ENCODE measurements at places on chromosomes 6 and 20. TPM values are rescaled to one million over a fixed set of nuclear protein-coding genes. Genes with fewer than 3 reads are reported as not detected.

- DNase-seq, result no peak
Observed at GRCh38 chr20:59495166-59495565, 109.2 kb upstream of the PHACTR3 start.

DNA sequence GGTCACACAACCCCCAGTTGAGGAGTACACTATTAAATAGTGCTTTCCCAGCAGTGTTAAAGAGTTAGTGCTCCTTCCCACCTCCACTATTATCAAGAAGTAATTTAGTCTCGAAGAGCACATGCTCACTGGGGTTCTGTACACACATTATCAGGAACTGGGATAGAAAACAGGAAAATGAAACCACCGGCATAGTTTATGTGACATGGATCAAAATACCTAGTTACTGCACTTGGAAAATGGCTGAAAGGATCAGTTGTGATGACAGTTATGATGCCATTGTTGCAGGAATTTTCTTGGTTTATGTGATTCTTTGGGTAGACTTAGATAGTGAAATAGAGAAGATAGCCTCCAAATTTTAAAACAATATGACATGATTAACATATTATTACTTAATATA lies 152.9 kb downstream of the AKAP7 start:
- DNase-seq, result no peak

CRISP2 gene
- not detected for total RNA-seq

DSN1 gene
- 16.8 TPM for total RNA-seq

MYB gene
- total RNA-seq, result 0.43 TPM

DNA sequence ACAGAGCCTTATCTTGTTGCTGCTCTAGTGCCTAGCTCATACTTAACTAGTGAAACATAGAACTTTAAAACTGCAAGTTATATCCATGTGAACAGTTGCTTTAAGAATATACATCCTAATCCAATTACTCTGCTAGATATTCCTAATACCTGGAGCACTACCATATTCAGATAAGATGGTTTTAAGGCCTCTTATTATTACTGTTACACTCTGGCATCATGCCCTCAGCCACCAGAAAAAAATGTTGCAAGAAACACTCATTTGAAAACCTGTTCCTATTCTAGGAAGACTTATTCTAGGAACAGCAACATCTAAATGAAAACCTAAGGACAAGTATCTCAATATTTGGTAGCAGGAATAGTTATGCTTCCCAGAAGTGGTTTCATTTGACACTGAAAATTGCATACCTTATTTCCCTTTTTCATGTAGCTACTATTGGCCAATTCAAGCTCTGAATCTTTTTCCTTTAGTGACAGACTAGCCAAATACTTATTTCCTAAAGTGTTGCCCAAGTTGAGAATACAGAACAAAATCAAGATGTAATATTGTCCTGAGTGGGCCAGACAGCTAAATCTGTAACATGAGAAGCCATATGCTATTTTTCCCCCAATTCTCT lies 4.8 kb upstream of the MTFR2 start:
- no peak for DNase-seq

- DNase-seq, result no peak
Observed at GRCh38 chr6:89650579-89650978, 12.0 kb upstream of the LYRM2 start.

GRCh38 chr20:16179371-16179770 lies 393.9 kb downstream of the KIF16B start:
- no peak for DNase-seq

GRCh38 chr20:6104493-6105188 lies 18.2 kb downstream of the FERMT1 start:
- DNase-seq, result peak; percentile 6

- DNase-seq, result no peak
Observed at GRCh38 chr6:88290411-88290810, 124.3 kb upstream of the CNR1 start.

DNA sequence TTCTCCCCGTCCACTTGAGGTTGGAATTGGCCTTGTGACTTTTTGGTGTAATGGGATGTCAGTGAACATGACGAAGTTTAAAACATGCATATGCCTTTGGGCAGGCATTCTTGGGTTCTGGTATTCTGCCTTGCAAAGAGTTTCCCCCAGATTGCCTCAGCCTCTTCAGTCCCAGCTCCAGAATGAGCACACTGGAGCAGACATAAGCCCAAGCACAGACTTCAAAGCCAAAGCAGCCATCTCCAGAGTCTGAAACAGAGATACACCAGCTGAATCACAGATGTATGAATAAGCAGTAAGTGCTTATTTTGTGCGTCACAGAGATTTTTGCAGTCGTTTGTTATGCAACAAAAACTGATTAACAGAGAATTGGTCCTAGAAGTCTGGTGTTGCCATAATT lies 546.0 kb downstream of the FRK start:
- peak; percentile 30 for DNase-seq

DNA sequence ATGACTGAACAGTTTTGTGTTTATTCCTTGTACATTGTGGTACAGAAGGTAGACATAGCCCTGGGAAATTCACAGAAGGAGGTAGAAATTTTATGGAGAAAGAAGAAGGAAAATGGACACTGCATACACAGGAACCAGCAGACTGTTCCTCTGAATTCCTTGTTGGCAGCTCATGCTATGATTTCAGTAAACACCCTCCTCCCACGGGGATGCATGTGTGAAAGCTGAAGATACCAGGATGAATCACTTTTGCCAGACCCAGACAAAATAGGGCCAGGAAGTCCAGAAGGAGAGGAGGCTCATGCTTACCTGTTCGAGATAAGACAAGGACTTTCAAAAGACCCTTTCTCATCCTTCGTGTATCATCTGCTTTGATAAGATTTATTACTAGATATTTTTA lies 110.3 kb upstream of the GGTLC1 start:
- DNase-seq, result peak; percentile 1

DNA sequence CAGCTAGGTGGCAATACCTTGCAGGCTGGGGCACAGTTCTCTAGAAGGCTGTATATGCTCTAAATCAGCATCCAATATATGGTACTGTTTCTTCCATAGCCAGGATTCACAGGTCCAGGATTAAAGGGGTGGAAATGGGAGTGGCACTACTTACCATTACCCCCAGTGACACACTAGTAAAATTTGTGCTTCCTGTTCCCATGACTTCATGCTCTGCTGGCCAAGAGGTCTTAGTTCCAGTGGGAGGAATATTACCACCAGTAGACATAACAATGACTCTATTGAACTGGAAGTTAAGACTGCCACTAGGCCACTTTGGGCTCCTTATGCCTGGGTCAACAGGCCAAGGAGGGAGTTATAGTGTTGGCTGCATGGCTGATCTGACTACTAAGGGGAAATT lies 174.3 kb upstream of the TNFAIP3 start:
- DNase-seq, result peak; percentile 12

PSORS1C2 gene
- total RNA-seq, result not detected

SEL1L2 gene
- total RNA-seq, result not detected
